Stimulated activated CD4-positive, alpha-beta T cell treated with anti-CD3 and anti-CD28 coated beads, Interleukin-12 subunit alpha, Interleukin-12 subunit beta, amount 100 ng/mL, for 24 hours (primary cell): ENCODE measurements at places on chromosomes 11 and 22.

DNA sequence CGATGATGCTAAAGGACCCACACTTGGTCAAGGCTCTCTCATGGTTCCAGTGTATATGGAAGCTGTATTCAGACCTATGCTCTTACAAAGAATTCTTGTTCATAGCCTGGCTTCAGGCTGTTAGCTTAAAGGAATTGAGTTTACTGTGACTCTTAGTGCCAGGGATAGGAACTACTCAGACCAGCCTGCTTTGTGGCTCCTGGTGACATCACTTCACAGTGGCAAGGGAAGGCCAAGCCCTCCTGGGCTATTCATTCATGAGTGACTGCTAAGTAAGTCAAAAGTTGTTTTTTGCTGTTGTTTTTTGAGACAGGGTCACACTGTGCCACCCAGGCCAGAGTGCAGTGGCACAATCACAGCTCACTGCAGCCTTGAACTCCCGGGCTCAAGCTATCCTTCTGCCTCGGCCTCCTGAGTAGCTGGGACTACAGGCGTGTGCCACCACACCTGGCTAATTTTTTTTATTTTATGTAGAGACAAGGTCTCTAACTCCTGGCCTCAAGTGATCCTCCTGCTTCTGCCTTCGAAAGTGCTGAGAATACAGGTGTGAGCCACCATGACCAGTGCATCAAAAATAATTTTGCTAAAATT is 9.6 kb downstream of the ART5 start:
- no peak for DNase-seq

GRCh38 chr22:35226958-35227647 is 30.2 kb upstream of the HMGXB4 start:
- DNase-seq, result no peak

GRCh38 chr22:50215297-50216054 is 14.7 kb downstream of the SELENOO start:
- DNase-seq, result no peak

GRCh38 chr22:25969286-25969685 is 200.0 kb upstream of the SEZ6L start:
- DNase-seq, result no peak

DNA sequence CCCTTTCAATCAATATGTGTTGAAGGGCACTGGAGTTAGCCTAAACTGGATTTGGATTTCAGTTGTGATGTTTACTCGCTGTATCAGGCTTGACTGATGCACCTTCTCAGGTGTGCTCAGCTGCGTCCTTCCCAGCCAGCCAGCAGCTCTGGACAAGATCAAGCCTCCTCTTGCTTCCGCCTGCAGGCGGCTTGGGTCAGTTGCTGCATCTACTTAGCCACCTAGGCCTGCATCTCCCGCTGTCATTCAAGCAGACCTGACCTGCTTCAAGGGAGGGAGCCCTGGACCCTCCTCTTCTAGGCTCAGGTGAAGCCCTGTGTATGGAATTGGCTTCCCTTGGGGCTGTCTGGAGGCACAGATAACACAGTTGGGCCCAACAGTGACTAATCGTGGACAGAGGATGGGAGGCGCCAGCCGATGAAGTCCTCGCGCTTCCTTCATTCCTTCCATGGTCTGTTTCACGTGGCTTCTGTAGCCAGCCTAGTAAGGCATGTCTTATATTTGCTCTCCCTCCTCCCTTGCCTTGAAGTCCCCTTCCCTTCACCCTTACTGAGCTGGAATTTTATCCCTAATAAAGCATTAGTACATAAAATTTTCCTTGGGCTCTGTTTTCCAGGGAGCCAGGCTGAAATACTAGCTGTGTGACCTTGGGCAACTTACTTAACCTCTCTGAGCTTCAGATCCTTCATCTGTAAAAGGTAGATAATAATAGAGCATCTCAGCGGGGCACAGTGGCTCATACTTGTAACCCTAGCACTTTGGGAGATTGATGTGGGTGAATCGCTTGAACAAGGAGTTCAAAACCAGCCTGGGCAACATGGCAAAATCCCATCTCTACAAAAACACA is 2.1 kb upstream of the LHFPL7 start:
- DNase-seq, result no peak

DNA sequence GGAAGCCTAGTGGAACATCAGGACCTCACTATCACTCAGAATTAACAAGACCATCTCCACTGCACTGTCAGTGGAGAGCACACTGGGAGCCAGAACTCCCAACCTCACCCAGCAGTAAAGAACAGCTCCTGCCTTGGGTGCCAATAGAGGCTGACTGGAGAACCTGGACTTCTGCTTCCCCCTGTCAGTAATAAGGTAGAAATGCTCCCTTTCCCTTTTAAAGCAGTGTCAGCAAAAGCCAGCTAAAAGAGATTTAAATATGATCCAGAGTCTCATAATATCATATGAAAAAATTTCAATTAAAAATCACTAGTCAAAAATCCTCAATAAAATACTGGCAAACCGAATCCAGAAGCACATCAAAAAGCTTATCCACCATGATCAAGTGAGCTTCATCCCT is 82.8 kb downstream of the SPATA19 start:
- no peak for DNase-seq

GRCh38 chr11:94417386-94417987 is 16.3 kb upstream of the GPR83 start:
- no peak for DNase-seq

- no peak for DNase-seq
Observed at GRCh38 chr11:119861160-119861559, 132.2 kb upstream of the NECTIN1 start.

DNA sequence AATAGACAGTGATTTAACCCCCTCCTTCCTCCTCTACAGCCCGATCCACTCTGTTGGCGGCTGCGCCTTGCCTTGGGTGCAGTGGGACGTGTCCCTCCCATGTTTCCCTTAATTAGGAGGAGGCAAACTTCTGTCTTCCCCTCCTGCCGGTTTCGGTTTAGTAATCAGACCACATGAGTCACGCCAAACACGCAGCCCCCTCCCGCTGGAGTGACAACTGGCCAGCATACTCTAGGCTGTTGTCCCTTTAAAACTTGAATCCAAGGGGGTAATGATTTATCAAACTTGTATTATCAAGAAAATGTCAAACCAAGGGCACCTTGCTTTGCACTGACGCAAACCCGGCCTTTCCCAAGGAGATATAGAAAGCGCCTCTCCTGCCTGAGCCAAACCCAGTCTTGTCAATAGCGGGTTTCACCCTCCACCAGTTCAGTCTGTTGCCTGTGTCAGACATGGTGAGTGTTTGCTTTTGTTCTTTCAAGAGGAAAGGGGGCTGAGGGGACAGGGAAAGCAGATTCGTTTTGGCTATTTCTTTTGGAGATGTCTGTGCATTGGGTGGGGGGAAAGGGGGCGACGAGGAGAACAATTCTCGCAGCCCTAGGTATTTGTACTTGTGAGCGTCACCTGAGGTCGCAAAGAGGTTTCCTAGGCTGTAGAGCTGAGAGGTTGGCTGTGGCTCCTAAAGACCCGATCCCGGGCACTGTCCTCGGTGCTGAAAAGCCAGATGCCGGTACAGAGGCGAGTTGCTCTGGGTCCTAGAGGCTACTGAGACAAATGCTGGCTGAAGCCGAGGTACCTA is at the start of gene SLC6A5:
Gene SLC6A5, plus strand, starts transcription at position 388 of the 799 bp plus-strand sequence. Its CDS starts 65 bp downstream, at position 453.
- DNase-seq, result peak; percentile 24
